ENCODE measurements at places on chromosomes 7 and 10.

DNA sequence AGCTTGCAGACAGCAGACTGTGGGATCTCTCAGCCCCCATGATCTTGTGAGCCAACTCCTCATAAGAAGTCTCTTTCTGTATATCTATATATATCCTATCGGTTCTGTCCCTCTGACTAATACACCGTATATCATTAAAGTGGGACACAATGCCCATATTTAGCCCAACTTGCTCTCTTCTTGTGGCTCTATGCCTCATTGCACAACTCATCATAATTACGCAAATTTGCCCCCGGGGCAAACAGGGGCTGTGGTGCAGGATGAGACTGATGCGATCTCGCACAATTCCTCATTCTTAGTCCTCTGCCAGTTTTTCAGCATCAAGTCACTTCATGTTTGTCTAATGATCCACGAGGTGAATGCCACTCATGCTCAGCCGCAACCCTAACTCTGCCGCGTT lies 183.2 kb downstream of the PRPF18 start:
- no peak for DNase-seq

GRCh38 chr10:122499012-122499411 lies 37.7 kb downstream of the HTRA1 start:
- no peak for DNase-seq

GRCh38 chr10:104925232-104925851 lies 284.3 kb downstream of the SORCS3 start:
- DNase-seq, result peak; percentile 32

DNA sequence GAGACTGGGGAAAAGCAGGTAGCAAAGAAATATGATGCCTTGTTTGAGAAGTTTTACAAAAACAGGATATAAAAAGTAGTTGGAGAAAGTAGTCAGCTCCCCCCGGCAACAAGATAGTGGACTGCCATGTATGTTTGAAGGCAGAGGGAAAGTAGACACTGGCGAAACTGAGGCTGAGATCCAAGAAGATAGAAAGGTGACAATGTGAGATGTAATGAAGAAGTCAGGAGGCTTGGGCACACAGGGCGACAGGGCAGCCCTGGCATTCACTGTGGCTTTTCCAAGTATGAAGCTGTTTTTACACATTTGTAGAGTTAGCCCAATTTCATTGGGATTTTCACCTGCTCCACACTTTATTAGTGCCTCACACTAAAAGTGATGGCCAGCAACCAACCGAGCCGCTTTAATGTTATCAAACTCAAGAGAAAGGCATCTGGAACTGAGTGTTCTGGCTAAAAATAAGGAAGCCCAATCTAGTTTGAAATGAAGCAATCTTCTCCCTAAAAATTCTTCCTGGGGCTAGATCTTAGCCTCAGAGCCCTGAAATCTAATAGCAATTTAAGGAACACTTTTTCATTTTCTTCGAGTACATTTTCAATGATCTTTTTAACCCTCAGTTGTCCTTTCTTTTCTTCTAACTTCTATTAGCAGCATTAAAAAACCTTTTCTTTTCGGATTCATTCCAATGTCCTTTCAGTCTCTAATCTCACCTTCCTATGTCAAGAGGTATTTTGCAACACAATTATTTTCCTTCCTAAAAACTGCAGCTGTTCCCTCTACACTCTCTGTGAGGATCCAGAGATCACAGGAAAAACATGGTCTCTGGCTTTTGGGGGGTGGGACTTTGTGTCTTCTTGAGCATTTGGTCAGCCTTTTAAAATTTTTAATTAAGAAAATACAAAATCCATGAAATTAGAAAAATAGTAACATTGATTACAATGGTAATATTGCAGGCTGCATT lies 108.0 kb downstream of the RNLS start:
- DNase-seq, result no peak

DNA sequence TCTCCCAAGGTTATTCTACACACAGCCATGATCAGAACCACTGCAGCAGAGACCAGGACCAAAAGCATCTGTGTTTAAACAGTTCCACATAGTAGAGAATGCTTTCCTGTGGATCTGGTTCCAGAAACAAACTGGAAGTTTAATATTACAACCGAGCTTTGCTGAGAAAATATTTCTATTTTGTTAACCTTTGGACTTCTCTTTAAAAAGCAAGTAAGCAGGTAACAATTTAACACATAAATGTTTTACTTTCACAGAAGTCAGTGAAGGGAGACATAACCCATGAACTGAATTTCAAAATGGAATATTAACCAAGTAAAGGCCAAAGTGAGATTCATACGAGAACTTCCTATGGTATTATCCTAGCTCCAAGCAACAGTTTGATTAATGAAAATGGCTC lies 98.6 kb upstream of the PHYHIPL start:
- no peak for DNase-seq

DNA sequence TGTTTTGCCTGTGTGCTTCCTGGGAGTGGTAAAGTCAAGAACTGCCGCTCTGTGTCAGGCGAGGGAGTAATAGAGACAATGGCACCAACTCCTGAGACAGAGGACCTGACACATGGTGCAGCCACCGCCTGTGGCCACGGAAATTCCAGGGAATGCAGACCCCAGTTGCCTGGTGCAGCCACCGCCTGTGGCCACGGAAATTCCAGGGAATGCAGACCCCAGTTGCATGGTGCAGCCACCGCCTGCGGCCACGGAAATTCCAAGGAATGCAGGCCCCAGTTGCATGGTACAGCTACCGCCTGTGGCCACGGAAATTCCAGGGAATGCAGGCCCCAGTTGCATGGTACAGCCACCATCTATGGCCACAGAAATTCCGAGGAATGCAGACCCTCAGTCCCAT lies 8.7 kb downstream of the DIP2C start:
- no peak for DNase-seq

- no peak for DNase-seq
Observed at GRCh38 chr10:14014423-14014822, 316.3 kb downstream of the FRMD4A start.

- DNase-seq, result no peak
Observed at GRCh38 chr7:23335621-23336020, 36.5 kb downstream of the MALSU1 start.

DNA sequence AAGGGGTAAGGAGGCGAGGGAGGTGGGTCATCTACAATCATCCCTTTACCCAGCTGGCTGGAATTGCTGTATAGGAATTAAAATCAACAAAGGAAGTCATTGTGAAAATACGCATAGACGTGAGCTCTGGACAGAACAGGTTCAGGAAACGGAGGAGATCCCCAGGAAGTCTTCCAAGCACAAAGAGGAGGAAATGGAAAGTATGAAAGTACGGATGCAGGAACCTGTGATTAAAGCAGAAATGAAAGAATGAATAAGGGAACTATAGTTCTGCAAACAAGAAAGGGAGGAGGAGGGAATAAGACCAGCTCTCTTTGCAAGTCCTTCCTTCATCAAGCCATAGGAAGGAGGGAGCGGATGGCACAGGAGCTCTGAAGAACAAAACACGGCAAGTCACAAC lies 61.8 kb downstream of the PYROXD2 start:
- no peak for DNase-seq

- DNase-seq, result no peak
Observed at GRCh38 chr10:958856-959255, 27.4 kb upstream of the LARP4B start.

DNA sequence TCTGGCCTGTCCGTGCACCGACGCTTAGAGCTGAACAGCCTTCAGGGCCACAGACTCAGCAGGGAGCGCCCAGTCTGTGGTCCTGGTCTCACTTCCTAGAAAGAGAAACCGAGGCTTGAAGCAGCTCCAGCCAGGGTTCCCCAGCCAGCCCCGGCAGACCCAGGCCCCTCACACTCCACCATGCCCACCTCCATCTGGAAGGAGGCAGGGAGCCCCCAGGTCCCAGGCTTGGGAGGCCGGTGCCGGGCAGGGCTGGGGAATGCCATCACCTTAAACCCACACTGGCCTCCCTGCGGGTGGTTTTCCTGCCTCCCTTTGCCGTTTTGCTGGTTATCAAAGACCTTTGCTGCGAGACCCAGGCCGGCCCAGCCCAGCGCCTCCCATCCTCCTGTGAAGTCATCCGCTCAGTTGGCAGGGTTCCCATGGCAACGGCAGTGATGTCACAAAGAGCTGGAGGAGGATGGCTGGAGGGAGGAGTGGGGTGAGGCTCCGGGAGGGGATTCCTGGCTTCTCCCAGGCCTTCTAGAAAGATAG lies 24.0 kb downstream of the ELFN1 start:
- no peak for DNase-seq

GRCh38 chr7:120951826-120952225 lies 1.2 kb downstream of the ING3 start:
- DNase-seq, result no peak

GRCh38 chr10:2920637-2921036 lies 146.7 kb upstream of the PFKP start:
- no peak for DNase-seq

DNA sequence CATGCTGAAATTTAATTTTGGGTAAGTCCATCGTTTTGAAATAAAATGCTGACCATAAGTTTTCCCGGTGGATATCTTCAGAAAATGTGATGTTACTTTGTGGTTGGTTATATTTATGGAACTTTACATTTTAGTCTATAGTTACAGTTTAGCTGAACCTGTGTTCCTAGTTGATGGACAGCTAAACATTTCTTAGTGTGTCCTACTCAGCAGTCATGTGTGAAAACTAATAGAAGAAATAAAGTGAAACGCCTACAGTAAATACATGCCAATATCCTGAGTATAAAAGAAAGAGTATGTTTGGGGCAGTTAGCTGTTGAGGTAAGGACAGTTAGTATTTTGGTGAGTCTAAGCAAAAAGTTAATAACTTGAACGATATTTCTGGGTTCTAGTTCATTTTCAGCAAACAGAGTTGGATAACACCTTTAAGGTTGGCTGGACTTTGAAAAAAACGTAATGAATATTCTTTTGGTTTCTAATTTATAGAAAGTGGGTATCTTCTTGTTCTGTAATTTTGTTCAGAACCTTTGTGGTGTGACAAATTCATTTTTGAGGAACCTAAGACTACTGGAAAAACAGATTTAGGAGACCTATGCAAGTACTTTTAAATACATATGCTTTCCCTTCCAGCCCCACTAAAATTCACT lies 28.7 kb downstream of the LCOR start:
- no peak for DNase-seq

GRCh38 chr10:75941223-75941801 lies 509.9 kb downstream of the LRMDA start:
- DNase-seq, result no peak

DNA sequence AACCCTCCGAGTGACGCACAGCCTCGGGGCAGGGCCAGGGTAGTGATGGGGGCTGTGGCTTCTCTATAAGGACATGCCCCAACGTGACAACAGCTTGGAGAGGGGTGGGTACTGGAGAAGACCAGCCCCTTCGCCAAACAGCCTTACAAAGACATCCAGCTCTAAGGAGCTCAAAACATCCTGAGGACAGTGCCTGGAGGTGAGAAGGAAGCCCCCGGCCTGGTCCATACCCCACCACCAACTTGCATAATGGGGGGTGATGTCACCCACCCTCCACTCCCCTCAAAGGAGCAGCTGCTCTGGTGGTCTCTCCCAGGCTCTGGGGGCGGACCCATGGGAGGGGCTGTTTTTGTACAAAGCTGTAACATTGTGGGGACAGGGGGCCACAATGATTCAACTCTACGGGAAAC lies 15.1 kb downstream of the PRSS2 start:
- no peak for DNase-seq

- DNase-seq, result no peak
Observed at GRCh38 chr10:131742500-131742951, 158.3 kb upstream of the PPP2R2D start.

GRCh38 chr7:4479367-4480039 lies 202.6 kb upstream of the FOXK1 start:
- peak; percentile 14 for DNase-seq

- DNase-seq, result no peak
Observed at GRCh38 chr10:132477398-132478340, 59.9 kb upstream of the INPP5A start.

DNA sequence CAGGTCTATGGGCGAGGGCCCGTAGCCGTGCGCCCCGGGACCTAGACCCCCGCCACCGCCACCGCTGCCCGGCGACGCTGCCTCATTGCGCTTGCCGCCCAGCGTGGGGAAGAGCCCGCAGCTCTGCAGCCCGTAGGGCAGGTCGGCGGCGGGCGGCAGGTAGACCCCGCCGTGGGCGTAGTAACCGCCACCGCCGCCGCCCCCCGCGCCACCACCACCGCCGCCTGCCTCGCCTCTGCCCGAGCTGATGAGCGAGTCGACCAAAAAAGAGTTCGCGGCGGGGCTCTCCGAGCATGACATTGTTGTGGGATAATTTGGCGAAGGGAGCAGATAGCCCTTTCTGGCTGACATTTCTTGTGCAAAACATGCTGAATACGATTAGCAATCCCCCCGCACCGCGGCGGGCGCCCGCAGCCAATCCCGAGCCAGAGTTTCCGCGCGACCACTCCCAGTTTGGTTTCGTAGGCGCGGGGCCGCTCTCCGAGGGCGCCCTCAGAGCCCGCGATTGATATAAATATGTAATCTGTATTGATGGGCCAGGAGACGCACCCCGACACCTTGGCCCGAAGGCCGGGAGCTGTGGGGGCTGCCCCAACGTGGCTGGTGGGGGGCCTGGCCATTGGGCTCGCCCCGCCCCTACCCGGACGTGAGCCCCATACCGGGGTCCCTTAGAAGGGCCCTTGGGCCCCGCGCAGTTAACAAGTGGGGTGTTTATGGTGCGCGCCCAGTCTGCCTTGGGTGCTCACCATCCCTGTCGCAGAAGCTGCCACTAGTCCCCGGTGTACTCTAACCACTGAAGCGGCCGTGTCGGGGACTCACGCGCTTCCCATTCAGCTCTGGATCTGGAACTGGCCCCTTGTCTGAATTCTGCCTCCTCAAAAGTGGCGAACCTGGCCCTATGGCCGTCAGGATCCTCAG lies at the start of gene HOXA10:
Gene HOXA10, minus strand, starts transcription at position 365 of the 918 bp plus-strand sequence. Its CDS starts 14 bp downstream, at position 351.
- DNase-seq, result peak; percentile 64

DNA sequence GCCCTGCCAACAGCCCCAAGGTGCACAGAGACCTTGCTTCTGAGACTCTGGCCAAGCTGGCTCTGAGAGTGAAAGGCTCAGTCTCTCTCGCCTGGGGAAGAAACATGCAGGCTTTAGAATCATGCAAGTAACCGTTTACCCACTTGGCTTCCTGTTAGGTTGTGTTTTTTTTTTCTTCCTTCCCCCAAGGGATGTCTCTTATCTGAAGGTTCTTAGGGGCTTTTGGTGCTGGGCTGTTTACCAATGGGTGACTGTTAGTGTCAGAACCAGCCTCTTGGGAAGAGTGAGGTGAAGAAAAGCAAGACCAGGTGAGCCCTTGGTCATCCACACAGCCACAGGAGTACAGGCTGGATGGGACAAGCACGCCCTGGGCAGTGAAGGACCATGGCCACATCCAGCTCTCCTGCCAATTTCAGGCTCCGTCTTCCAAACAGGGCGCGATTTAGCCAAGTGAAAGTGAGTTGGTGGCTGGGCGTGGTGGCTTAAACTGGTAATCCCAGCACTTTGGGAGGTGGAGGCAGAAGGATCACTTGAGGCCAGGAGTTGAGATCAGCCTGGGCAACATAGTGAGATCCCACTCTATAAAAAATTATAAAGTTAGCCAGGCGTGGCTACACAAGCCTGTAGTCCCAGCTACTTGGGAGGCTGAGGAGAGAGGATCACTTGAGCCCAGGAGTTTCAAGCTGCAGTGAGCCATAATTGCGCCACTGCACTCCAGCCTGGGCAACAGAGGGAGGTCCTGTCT lies 76.3 kb upstream of the CUX1 start:
- no peak for DNase-seq

GRCh38 chr7:134453518-134453917 lies 5.4 kb downstream of the AKR1B1 start:
- no peak for DNase-seq

Measured in AG20443 (cell line).